Spinal cord (tissue), 10 donors: ENCODE measurements at places on chromosomes 4 and X.
A peak's percentile ranks its signal among the peaks of the same experiment; 100 is the strongest.

DNA sequence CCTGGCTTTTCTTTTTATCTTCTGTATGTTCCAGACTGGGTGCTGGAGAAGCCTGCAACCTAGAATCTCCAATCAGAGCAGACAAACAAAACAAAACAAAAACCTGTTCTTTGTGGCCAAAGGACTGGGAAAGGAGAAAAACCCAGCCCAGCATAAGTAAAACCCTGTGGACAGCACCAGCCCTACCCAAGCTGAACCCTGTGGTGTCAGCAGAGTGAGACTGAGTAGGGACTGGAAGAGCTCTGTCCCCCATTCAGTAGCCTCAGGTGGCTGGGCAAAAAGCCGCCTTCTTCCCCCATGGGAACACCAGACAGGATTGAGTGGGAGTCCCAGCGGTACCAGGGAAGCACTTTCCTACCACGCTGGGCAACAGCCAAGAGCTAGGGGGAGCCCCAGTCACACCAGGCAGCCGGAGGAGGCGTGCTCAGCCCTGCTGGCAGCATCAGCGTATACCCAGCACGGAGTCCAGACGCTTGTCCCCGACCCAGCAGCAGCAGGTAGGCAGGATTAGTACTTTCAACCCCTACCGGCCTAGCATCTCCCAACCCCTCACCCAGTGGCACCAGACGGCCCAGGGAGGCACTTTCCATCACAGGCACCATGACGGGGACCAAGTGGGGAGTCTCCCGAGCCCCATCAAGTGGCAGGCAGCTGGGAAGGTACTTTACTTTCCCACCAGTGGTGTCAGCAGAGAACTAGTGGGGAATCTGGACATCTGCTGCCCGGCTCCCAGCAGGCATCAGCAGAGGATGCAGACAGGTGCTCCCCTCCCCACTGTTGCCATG is 8.6 kb upstream of the JADE3 start:
- DNase-seq: no peak

GRCh38 chr4:156261230-156261629 is 307.6 kb upstream of the CTSO start:
- DNase-seq: no peak

DNA sequence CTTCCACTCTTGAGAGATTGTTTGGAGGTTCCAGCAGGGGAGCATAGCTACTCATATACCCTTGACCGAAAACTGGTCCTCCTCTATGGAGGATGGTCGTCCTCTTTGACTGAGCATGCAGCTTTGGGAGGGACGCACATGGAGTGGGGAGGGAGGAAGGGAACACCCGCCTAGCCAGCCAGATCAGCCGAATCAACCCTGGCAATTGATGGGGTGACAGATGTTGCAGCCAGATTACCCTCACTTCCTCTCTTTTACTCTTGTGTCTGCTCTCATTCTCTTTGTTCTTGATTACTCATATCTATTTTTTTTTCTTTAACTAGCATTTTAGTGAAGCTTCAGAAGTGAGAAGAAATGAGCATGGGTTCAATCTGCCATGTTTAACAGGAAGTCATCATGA is 19.6 kb downstream of the MGST2 start:
- no peak for DNase-seq

- DNase-seq: no peak
These were observed 29.5 kb downstream of the CCNQ start for GRCh38 chrX:153569475-153569874.

GRCh38 chr4:26094911-26095310 is 180.9 kb downstream of the SMIM20 start:
- no peak for DNase-seq

- DNase-seq: no peak
These were observed 78.8 kb upstream of the GPR174 start for GRCh38 chrX:79065696-79066095.

- no peak for DNase-seq
These were observed 149.5 kb downstream of the MAML3 start for GRCh38 chr4:140004549-140004895.

DNA sequence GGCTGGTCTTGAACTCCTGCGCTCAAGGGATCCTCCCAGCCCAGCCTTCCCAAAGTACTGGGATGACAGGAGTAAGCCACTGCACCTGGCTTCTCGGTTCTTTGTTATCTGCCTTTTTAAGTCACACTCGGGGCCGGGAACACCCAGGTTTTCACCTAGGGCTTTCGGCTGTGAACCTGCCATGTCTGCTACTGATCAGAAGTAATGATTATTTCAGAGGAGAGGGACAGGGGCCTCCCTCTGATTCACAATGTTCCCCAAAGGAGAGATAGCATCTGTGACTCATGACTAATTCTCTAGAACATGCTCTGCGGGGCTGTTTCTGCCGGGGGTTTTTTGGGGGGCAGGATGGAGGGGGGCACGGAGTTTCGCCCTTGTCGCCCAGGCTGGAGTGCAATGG is 26.9 kb downstream of the CRLF2 start:
- no peak for DNase-seq

DNA sequence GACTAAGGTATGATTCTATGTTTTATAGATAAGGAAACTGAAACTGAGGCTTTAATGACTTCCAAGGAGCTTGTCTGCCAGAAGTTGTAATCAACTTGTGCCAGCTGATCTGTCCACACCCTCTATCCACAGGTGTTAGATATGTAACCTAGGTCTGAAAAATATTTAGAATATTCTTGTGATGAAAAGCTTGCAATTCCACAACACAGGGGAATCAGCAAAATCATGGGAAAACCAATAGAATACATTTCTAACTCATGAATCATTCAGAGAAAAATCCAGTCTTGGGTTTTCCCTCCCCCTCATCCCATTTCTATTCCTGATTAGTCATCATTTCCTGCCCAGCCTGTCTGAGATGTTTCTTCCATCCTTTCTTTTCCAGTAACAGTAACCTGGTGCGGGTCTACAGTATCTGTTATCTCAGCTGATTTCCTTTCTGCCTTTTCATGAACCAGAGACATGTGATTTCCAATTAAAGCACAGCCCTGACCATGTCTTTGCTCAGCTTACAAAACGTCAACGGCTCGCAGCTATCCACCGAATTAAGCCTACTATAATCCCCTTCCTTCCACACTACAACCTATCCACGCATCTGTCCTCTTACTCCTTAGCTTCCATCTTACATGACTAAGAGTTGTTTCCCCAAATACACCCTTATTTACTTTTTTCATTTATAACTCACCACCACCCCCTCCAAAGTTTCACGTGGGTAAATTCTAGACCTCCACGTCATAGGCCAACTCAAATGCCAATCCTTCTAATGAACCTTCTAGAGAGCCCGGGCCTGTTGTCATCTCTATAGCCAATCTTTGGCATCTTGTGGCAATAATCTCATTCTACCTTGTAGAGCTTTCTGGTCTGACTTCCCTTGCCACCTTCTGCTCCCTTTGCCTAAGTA is 961 bp upstream of the NOCT start:
- DNase-seq: no peak

DNA sequence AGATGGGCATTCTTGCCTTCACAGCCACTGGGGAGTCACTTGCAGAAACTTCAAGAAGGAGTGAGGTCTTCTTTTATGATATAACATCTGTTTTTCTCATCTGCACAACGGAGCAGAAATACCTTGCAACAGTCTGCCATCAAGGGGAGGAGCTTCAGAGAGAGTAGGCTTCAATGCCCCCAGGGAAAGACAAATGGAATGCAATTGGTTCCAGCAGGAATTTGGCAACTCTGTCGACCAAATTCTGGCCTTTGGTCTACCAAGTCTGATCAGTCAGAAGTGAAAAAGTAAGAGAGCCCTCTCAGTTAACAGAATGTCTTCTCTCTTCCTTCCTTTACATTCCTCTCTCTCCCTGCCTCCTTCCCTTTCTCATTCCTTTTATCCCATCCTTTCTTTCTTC is 229.3 kb downstream of the IDS start:
- no peak for DNase-seq

DNA sequence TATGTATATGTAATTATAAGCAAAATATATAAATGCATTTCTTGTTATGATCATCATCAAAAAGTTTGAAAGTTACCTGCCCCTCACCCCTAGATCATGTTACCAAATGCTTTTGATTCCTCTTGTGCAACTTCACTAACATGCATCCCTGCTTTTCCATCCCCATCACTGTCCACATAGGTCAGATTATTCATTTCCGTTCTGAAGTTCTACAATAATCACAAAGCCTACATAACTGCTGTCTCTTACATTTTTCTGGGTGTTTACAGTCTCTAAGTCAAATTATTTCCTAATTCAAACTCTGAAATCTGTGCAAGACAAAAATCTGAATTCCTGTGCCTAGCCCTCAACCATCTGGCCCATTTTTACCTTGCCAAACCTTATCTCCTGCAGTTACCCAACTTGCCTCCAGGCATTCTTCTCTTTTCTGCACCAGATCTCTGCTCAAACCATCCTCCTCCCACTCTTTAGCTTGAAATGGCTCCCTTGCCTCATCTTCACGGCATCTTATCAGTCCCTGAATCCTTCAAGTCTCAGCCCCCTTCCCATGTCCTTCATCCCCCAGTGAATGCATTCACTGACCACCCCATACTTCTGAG is 42.4 kb upstream of the SLC39A8 start:
- no peak for DNase-seq

- DNase-seq: peak; percentile 88
These were observed 74.2 kb downstream of the LIMCH1 start for GRCh38 chr4:41611881-41612871.

- DNase-seq: no peak
These were observed 38.0 kb downstream of the IL1RAPL1 start for GRCh38 chrX:28625223-28625622.

- DNase-seq: peak; percentile 82
These were observed 47.8 kb upstream of the HSD17B10 start for GRCh38 chrX:53481816-53482465.

GRCh38 chr4:111678479-111678878 is 466.8 kb upstream of the FAM241A start:
- DNase-seq: no peak

GRCh38 chr4:177308125-177308524 is 1.5 kb upstream of the NEIL3 start:
- no peak for DNase-seq

DNA sequence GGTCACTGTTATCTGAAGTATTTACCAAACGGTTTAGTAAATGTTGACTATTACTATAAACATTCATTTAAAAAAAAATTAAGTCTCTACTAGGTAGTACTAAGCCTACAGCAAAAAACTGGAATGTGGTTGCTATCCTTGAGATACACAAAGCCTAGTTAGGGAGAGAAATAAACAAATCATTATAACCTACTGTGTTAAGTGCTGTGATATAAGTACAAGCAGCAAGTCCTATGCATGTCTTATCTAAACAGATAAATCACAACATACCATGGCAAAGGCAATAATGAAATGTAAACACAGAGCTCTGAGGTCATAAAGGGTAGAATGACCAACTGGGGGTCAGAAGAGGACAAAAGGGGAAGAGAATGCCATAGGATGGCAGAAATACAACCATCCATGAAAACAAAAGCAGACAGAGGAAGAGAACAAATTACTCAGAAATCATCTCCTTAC is 92.2 kb downstream of the RNF150 start:
- no peak for DNase-seq

- DNase-seq: no peak
These were observed 13.3 kb upstream of the ANTXR2 start for GRCh38 chr4:80086296-80086695.
